ENCODE measurements at places on chromosomes 7 and 10. TPM values are rescaled to one million over a fixed set of nuclear protein-coding genes. Genes with fewer than 3 reads are reported as not detected.

The FKBP6 gene
- not detected for total RNA-seq

The FAM25G gene
- total RNA-seq: not detected

The PLXDC2 gene
- 3.0 TPM for total RNA-seq

The FAM25C gene
- not detected for total RNA-seq

The MYO3A gene
- not detected for total RNA-seq

The A1CF gene
- total RNA-seq: not detected

The SFRP4 gene
- 0.16 TPM for total RNA-seq

The ZNF804B gene
- not detected for total RNA-seq

The PAX4 gene
- not detected for total RNA-seq

The FGFBP3 gene
- 0.97 TPM for total RNA-seq

The PHKG1 gene
- 3.8 TPM for total RNA-seq

The GTPBP10 gene
- total RNA-seq: 9.7 TPM

The UPK3B gene
- 0.81 TPM for total RNA-seq

The PANK1 gene
- 5.7 TPM for total RNA-seq

The OR2A7 gene
- 1.3 TPM for total RNA-seq

The SPDYE8 gene
- not detected for total RNA-seq

The LRRC17 gene
- 4.9 TPM for total RNA-seq

The CLRN3 gene
- total RNA-seq: not detected

The SPDYE5 gene
- total RNA-seq: 0.12 TPM

The ASB10 gene
- not detected for total RNA-seq

The GHRHR gene
- total RNA-seq: not detected

The RSPH10B2 gene
- total RNA-seq: under 0.01 TPM

The TMEM229A gene
- total RNA-seq: not detected

The COL28A1 gene
- total RNA-seq: under 0.01 TPM

The SPAM1 gene
- total RNA-seq: not detected

The PNLIP gene
- total RNA-seq: not detected
